ENCODE measurements at places on chromosomes 1 and 21.

- DNase-seq: peak; percentile 70
Measured at GRCh38 chr1:2132222-2133038, 62.1 kb downstream of the FAAP20 start.

GRCh38 chr1:15595809-15596617 lies 11.2 kb upstream of the AGMAT start:
- no peak for DNase-seq

GRCh38 chr21:39047046-39047445 lies 136.2 kb downstream of the PSMG1 start:
- no peak for DNase-seq

DNA sequence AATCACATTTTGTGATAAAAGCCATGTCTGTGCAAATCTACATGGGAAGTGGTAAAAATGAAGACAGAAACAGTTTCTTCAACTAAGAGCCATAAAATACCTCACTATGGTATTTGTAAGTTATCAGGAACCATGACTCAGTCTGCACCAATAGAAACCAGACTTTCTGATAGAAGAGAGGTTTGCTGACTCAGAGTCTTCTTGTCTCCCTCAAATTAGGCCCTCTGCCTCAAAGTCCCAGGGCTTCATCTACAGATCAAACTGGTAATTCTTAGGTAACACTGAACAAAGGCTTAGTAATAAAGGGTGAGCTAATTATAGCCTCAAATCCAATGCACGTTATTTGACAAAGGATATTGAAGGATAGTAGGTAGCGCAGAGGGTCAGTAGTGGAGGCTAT lies 30.9 kb upstream of the SSX2IP start:
- DNase-seq: no peak

DNA sequence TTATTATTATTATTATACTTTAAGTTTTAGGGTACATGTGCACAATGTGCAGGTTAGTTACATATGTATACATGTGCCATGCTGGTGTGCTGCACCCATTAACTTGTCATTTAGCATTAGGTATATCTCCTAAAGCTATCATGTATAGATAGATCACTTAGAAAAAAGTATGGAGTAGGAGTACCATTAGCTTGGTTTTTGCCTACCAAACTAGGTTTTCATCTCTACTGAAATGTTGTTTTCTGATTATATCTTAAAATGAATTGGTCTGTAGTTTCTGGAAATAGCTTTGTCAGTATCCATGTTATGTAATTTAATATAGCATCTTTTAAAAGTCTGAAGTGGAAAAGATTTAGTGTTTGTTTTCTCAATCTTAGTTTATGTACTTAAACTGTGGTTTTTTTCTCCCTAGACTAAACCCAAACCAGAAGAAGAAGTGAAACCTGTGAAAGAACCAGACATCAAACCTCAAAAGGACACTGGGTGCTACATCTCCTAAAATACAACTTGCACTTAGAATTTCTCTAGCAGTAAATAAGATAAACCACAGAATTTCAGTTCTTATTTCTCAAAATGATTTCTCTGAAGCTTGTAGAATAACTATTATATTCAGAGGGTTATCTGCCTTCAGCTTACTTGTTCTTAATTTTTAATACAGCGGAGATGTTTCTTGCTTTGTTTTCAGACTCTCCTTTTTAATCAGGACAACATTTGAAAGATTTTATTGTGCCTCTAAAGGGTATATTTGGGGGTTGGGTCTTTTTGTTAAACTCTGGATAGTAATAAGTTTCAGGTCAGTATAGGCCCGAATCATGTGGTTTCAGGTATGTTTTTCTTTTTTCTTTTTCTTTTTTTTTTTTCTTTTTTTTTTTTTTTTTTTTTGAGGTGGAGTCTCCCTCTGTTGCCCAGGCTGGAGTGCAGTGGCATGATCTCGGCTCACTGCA lies 4.5 kb upstream of the FAM177B start:
- no peak for DNase-seq

DNA sequence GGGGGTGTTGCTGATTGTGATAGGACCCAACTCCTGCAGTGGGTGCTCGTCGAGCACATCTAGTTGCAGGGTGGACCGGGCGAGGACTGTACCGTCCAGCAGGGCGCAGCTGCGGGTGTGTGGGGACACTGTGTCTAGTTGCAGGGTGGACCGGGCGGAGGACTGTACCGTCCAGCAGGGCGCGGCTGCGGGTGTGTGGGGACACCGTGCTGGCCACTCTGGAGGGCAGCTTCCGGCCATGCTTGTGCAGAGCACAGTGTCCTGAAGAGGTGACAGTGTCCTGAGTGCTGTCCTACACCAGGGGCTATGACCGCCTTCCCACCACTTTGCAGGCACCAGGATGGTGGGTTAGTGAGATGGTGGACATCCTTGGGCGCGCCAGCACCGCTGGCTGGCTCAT lies 4.6 kb upstream of the TRPM2 start:
- no peak for DNase-seq

DNA sequence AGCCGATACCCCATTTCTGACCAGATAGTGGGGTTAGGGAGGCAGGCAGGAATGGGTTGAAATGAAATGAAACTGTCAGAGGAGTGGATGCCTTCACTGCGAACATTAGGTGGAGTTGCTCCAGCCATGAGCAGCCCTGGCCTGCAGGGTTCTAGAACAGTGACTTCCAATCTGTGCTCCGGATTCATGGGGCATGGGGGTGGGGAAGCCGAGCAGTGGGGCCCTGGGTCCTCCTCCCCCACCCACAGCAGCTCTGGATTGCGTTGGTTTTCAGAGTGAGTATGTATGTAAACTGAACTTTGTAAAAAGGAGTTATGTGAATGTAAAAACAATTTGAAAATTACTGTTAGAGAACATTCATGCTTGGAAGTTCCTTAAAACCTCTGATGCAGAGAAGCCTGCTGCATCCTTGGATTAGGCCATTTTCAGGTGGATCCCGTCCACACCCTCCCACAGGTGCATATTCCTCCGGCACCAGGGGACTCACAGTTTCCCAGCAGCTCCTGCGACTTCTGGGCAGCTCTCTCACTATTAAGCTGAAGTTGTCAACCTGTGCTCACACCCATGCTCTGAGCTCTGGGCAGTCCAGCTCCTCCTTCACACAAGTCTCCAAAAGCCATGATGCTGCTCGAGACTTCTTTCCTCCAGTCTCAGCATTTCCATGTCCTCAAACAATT lies 54.4 kb upstream of the EDN2 start:
- no peak for DNase-seq
